ENCODE measurements at places on chromosomes 1 and 21.

DNA sequence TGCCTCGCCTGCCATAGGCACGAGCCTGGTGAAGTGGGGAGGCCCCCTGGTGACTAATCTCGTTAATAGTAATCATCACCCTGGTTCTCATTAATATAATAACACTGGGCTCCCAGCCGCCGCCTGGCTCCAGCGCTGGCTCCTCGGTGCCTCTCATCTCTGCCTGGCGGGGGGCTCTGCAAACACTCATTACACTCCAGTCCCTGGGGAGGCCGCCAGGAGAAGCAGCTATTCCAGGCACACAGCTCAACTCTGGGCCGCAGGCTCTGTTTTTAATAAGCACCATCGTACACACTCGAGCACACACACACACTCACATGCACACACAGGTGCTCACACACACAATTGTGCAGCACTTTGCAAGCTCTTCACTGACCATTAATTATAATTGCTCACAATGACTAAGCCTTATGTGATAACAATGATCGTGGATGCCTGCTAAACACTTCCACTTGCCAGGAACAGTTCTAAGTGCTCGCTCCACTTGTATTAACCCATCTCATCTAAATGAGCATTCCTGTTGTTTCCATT lies 52.2 kb downstream of the SDC3 start:
- DNase-seq, result peak; percentile 75

GRCh38 chr1:100786870-100787269 lies 67.3 kb downstream of the VCAM1 start:
- no peak for DNase-seq

- peak; percentile 43 for DNase-seq
Measured at GRCh38 chr1:12244078-12244477, 14.2 kb downstream of the VPS13D start.

DNA sequence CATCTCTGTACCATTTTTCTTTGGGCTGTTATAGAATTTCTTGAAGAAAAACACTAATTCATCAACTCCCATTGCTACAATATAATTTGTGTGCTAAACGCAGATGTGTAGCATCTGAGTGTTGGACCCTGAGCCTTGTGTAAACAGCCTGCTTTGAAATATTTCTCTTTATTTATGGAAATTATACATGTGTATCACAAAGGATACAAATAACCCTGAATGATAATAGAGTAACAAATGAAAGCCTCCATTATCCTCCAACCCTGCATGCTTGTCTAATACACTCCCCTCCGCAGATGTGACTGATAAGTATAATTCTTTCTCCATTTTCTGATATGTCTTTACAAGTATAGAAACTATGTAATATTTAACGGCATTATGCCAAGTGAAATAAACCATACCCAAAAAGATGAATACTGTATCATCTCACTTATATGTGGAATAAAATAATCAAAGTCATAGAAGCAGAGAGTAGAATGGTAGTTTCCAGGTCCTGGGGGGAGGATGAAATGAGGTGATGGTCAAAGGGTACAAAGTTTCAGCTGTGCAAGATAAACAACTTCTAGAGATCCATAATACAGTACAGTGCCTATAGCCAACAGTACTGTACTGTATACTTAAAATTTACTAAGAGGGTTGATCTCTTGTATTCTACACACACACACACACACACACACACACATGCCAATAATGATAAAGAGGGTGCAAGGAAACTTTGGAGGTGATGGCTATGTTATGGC lies 2.8 kb upstream of the ADAM30 start:
- DNase-seq, result no peak

DNA sequence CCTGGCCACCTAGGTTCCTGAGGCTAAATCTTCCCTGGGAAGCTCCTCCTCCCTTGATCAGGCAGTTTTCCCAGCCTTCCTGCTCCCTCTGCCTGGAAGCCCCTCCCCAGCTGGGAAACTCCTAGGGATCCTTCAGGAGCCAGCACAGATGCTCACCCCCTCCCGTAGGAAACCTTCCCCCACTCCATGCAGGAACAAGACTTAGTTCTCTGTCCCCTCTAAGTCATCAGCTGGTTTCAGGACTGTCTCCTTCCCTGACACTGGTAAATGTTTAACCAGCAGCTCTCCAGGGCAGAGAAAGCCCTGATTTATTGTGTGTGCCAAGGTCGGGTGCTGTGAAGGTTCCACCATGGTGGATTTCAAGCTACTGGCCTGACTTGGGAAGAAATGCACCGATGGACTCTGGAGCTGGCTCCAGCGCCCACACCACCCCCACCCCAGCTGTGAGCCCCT lies 25.0 kb downstream of the TTC39A start:
- DNase-seq, result peak; percentile 67

- DNase-seq, result no peak
Measured at GRCh38 chr1:30753660-30754123, 3.9 kb downstream of the LAPTM5 start.

- no peak for DNase-seq
Measured at GRCh38 chr1:68918563-68918962, 421.7 kb upstream of the DEPDC1 start.

GRCh38 chr1:117719004-117719403 lies 113.2 kb downstream of the TENT5C start:
- no peak for DNase-seq

DNA sequence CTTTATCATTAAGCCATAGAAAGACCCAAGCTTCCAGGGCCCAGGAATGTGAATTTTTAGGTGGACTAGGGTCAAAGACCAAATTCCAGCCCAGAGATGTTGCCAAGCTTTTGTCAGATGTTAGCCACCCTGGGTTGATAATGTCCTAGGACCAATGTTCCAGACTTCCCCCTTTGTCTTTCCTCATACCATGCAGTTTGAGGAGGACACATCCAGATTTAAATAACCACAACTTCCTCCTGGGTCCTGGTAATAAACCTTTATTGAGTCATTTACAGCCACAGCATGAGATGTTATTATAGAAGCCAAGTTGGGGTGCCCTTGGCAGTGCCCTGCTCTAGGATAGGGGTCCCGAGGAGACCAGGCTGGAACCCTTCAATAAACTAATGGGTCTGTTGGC lies 5.9 kb downstream of the TNR start:
- DNase-seq, result no peak

- DNase-seq, result no peak
Measured at GRCh38 chr1:111097356-111098099, 42.4 kb downstream of the DRAM2 start.

DNA sequence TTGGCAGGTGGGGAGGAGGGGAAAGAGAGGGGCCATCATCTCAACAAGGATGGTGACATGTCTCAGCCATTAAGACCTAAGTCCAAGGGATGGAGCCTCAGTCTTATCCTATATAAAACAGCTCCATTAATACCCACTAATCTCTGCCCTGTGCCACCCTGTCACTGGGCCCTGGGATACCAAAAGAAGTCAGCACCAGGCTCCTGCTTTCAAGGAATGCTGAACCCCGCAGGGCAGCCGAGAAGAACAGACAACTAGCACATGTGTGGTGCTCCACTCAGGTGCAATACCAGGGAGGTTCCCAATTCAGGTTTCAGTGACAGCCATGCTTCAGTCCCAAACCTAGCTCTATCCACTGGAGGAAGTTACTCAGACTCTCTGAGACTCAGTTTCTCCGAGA lies 128.4 kb downstream of the GRIK3 start:
- DNase-seq, result no peak

All from NCI-H82 (cell line).